ENCODE measurements at places on chromosomes 3 and 15. TPM values are rescaled to one million over a fixed set of nuclear protein-coding genes. Genes with fewer than 3 reads are reported as not detected.

- no peak for DNase-seq
Measured at GRCh38 chr3:182902236-182902635, 78.1 kb downstream of the DCUN1D1 start.

GRCh38 chr3:187807086-187807862, 62.0 kb upstream of the BCL6 start:
- no peak for DNase-seq

DNA sequence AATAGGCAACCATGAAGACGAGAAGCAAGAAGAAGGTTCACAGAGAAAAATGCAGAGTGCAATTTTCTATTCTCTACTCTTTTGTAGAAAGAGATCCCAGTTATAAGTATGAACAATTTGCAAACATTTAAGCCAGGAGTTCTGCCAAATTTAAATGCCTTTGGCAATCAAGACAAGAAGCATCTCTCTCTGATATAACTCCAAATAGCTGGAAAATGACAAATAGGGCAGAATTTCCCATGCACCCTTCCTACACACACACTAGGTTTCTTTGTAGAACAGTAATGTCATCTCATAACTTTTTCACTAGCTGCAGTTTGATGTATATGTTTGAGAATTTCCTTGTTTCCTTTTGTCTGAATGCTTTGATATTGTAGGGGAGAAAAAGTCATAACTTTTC, 333.5 kb upstream of the AZI2 start:
- no peak for DNase-seq

DNA sequence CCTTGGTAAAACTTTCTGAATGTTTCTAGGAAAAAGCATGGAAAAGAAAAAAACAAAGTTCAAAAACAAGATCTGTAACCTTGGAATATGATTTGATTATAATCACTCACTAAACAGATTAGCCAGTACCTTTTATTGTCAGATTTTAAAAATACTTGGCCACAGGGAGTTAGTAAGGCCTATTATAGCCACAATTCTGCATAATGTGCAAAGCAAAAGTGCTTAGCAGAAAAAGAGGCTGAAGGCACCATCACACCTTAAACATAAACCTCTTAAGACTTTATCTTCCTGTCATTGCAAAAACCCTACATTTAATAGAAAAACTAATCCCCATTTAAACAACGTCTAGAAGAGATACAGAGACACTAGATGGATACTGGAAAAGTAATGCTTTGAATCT, 41.8 kb downstream of the CHSY1 start:
- no peak for DNase-seq

DNA sequence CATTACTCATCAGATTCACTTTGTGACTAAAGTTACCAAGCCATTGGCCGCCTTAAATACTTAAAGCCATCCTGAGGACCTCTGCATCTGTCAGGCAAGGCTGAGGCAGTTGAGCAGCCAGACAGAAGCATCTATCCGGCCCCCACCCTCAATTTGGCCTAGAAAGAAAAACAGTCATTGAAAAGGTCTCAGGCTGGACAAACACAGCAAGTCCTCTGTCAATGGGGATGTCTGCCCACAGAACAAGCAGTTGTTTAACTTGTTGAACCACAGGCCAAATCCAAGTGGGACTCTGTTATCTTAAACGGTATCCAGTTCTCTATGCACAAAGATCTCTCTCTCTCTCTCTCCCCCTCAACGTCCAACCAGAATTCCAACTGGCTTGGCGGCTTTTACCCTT, 2.8 kb downstream of the ZIC4 start:
- DNase-seq = no peak

The SLC9C1 gene
- polyA plus RNA-seq = 0.07 TPM

Measured in B cell (primary cell).